Fibroblast of lung (primary cell): ENCODE measurements at places on chromosomes 7 and 10.

GRCh38 chr10:17669185-17669872 is 25.4 kb downstream of the STAM start:
- no peak for DNase-seq

DNA sequence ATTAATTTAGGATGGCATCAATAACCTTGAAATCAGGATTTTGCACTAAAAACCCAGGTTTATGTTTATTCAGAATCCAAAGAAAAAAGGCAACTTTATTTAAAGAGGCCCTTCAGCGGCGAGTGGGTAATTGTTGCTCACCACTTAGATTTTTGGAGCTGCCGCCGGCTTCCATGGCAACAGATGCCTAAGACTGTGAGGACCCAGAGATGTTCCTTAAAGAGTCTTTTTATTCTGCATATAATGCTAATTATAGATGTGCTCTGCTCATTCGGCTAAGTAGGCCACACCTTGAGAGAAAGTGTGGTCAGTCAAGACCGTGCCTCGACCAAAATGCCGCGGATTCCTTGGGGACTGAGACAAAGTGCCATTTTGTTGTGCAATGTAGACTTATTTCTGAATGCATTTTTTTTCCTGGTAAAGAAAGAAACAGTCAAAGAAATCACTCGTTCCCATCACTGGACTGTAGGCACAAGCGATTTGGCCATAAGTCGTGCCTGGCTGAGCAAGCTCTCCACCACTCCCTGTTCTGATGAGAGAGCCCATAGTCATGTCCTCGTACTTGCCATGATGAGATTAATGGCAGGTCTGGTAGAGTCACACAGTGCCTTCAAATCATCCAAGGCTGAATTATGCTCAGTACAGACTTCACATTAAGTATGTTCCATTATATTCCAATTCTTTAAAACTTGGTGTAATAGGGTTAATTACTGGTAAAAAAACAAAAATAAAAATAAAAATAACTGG is 21.4 kb upstream of the MGMT start:
- DNase-seq = no peak

DNA sequence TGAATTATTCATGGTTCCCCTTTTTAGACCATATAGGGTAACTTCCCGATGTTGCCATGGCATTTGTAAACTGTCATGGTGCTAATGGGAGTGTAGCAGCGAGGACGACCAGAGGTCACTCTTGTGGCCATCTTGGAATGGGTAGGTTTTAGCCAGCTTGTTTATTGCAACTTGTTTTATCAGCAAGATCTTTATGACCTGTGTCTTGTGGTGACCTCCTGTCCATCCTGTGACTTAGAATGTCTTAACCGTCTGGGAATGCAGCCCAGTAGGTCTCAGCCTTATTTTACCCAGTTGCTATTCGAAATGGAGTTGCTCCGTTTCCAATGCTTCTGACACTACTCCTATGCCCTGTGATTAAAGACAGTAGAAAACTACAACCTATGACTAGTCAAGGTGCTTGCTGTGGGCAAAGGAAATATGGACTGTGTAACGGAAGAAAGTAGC is 18.8 kb upstream of the PAXIP1 start:
- no peak for DNase-seq

DNA sequence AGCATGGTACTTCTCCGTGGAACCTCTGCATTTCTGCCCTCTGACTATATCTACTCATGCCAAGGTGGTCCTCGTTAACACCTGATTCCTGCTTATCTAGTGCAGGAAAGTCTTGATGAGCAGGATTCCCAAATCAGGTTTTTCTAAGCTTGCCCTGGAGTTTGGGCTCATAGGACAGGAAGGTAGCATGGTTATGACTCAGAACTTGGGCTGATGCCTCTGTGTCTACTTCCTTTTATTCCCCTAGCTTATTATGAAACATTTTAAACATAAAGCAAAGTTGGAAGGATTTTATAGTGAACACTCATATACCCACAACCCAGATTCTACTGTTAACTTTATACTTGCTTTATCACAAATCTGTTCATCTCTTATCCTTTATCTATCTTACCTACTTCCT is 5.6 kb downstream of the SUFU start:
- DNase-seq = peak; percentile 53

DNA sequence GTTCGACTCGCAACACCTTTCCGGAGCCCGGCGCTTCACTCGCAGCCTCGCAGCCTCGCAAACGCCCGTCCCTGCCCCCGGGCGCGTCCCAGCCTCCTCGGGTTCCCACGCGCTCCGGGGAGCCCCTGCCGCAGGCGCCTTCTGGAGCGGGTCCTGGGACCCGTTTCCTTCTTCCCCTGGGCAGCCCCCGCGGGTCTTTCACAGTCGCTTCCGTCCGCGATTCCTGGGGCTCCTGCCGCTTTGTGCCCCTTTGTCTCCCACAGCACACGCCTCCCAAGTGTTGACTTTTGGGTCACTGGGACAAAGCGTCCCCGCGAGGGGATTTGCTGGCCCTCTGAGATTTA is 140.7 kb downstream of the DYNC2I1 start:
- DNase-seq = no peak

DNA sequence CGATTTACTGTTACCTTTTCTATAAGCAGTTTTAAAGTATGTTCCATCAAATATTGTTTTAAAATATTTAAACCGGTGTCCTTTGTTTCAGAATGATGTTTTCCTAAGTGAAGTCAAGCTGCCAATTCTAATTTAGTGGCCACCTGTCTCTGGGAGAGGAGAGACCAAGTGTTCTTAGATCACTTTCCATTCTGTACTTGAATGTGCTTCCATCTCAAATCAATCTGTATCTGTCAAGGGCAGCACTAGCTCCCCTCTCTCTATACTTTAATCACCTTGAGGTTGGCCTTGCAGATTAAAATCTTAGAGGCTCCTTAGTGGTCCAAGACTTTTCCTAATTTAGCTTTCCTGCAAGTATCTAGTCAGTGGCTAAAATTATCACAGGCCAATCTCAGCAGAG is 49.6 kb downstream of the LGI1 start:
- DNase-seq = no peak
